ENCODE measurements at places on chromosomes 4 and X.

GRCh38 chr4:47486231-47486673, 1.2 kb downstream of the ATP10D start:
- no peak for DNase-seq

GRCh38 chr4:3010577-3010976, 47.2 kb downstream of the GRK4 start:
- no peak for DNase-seq

DNA sequence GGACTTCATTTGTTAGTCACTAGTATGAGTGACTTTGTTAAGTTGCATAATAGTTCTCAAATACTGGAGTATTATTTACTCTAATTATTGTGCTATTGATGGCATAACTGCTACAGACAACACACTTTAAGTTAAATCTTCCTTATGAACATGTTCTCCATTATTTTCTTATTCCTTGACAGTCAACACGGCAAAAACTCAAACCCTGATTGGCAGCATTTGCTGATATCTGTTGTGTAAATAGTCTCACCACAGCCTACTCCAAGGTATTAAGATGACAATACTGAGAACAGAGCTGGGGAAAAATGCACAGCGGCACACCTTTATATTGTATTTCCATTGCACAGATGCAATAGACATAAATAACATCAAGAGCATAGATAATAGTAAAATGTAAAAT, 568.0 kb upstream of the AADAT start:
- DNase-seq: no peak

DNA sequence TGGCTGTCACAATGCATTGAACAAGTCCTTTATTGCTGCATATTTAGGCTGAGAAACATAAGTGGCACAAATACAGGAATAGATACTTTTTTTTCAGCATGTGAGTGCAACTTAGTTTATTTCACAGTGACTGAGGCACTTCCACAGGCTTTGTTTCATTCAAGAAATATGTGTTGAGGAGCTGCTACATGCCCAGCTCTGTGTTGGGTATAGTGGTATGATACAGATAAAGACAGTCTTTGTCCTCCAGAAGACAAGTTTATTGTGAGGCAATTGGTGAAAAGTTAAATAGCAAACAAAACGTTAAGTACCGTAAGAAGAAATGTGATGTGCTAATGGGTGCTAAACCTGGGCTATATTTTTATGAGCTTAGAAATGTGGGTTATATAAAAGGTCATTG, 186.4 kb downstream of the SPRY1 start:
- DNase-seq: no peak

DNA sequence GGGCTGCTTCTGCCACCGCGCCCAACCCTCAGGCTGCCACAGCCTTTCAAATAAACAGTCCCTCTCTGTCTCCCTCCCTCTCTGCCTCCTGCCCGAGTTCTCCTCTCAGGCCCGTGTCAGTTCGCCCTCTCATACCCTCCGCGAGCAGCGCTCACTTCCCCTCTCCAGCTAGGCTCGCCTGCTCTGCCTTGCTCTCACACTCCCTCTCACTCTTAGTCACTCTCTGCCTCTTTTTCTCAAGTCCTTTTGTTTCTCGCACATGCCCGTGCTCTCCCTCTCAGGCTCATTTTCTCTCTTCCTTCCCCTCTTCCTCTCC, 3.2 kb downstream of the EFNB1 start:
- peak; percentile 65 for DNase-seq

GRCh38 chrX:15016051-15016450, 142.8 kb downstream of the MOSPD2 start:
- DNase-seq: peak; percentile 28

DNA sequence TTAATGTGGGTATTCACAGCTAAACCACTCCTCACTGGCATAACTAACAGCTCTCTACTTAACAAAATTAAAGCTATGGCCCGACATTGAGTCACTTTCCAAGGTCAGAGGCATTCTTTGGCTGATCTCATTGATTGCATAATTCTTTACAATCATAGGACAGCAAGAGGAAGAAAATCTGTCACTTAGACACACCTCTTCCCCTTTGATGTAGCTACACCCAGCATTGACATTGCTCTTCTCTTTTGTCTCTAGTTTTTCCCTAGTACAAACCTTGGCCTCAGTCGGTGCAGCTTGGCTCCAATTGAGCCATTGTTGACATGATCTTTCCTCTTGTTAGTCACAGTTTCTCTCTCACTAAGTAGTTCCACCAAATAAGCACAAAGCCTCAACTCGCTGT, 313.3 kb upstream of the ACTRT1 start:
- DNase-seq: no peak

GRCh38 chr4:159937595-159937994, 834.7 kb downstream of the RAPGEF2 start:
- peak; percentile 36 for DNase-seq

All from activated CD4-positive, alpha-beta T cell treated with anti-CD3 and anti-CD28 coated beads, Interleukin-10, Interleukin-2, amounts not matched to agents 100 ng/mL and 50 ng/mL, durations not matched to agents 16 hours and 8 hours (primary cell).